Endothelial cell of umbilical vein (primary cell): ENCODE measurements at places on chromosomes 5 and 9.

DNA sequence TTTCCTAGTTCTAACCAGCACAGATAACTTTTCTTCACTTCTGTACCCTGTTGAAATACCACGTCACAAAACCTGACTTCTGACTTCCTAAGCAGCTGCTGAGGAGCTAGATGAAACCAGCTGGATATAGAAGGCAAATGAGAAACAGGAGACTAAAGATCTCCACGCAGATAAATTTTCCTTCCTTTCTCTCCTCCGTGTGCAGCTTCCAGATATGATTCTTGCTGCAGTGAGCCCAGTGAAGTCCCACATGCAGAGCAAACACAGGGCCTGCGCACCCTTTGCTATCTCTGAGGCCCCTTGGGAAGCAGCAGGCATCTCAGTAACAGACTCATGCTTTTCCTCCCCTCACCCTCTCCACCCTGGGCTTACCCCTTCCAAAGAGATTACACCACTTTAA is 1638.3 kb downstream of the MAT2B start:
- no peak for DNase-seq

DNA sequence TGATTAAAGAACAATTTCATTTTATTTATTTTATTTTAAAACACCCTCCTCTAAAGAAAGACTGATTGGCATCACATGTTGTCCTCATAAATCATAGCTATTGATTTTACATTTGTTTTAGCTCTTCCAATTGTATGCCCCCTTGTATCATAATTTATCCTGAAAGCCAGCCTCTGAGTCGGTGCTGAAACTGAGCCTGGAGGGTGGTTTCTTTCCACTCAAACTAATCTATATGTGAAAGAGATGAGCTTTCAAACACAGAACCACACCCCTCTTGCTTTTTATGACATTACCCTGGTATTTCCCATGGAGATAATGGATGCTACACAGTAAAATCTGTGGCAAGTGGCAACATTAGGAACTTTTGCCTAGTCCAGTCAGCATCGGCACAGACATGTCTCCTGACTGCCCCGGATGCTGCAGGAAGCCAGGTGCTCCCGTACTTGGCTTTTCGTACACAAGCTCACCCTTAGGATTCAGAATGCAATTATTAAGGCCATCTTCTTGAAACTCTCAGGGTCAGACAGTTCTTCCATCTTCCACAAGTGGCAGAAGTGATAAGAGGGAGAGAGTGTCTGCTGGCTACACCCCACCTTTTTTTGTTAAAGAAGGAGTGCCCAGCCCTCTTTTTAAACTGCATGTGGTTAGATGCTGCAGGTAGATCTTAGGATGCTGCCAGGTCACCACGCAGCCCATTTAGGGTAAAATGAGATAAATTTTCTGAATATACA is 91.1 kb downstream of the SNCAIP start:
- no peak for DNase-seq

DNA sequence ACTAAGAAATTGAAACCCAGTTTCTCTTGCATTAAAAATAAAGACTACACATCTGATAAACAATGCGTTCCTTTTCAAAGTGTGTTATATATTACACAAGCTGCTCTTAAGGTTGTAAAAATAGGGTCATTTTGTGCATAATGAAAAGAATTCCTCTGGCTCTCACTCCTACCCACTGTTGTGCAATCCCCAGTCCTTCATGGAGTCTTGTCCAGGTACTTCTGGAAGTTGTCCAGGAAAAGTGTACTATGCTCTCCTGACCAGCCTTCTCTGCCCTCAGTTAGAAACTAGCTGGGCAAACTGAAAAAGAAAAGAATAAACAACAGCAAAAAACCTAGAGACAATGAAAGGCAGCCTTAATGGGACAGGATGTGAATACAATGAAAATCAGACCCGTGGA is 345.5 kb upstream of the PAPPA start:
- no peak for DNase-seq

GRCh38 chr5:135149956-135150723 is 116.1 kb upstream of the PITX1 start:
- DNase-seq: no peak

- no peak for DNase-seq
These were observed 58.0 kb downstream of the SLC22A5 start for GRCh38 chr5:132427281-132428146.

- DNase-seq: no peak
These were observed 49.2 kb downstream of the ANXA2R start for GRCh38 chr5:42990892-42991291.

- peak; percentile 50 for DNase-seq
These were observed 11.8 kb upstream of the EXOC3 start for GRCh38 chr5:431001-431710.

GRCh38 chr5:54049963-54050362 is 260.4 kb downstream of the ARL15 start:
- DNase-seq: no peak

DNA sequence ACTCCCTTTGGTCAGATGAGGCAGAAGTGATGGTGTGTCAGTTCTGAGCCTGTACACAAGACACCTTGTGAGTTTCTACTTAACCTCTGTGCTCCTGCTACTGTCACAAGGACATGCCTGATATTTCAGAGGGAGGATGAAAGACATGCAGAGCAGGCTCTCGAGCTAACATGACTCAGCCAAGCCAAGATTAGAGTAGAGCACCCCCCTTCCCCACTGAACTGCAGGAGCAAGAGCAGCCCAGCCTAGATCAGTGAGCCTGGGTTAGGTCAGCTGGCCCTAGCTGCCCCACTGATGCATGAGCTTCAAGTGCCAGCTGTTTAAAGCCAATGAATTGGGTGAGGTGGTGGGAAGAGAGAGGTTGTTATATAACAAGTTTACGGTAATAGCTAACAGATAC is 36.7 kb downstream of the BRINP1 start:
- DNase-seq: no peak

- DNase-seq: no peak
These were observed 38.1 kb downstream of the ALG2 start for GRCh38 chr9:99183616-99184015.

DNA sequence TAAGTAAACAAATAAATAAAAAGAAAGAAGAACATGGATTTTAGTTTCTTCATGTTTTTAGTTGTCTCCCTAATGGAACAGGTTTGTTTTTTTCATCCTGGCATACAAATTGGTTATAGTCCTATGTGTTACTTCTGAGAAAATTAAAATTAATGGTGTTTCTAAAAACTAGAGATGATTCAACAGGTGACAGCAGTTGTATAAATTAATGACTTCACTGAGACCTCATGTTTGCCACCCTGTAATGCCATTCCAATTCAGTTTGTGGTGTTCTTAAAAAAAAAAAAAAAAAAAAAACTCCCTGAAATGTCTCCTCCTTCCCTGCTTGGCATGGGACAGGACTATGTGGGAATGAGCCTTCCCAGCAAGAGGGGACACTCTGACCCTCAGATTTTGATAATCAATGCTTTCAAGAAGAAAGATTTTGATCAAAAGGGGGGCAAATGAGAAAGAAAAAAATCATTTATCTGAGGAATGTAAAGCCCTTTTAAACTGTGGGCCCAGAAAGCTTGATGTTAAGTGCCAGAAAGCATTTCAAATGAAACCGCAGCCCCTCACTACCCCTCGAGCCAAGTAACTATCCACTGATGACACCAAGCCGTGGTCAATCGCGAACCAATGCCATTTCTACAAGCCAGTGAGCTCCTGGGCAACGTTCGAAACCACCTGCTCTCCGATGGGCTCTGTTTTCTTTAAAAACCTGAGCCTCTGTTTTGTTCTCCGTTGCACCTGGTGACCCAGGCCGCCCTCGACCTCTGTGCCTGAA is 941 bp downstream of the EXD3 start:
- DNase-seq: no peak
